Mesothelial cell of epicardium (in vitro differentiated cells): ENCODE measurements at places on chromosomes 2 and 18.

- DNase-seq, result no peak
Observed at GRCh38 chr2:227939271-227940027, 68.0 kb downstream of the DAW1 start.

- no peak for DNase-seq
Observed at GRCh38 chr2:129708221-129708967, 271.1 kb upstream of the RAB6C start.

GRCh38 chr2:233449081-233449901, 95.0 kb downstream of the DGKD start:
- DNase-seq, result peak; percentile 71

DNA sequence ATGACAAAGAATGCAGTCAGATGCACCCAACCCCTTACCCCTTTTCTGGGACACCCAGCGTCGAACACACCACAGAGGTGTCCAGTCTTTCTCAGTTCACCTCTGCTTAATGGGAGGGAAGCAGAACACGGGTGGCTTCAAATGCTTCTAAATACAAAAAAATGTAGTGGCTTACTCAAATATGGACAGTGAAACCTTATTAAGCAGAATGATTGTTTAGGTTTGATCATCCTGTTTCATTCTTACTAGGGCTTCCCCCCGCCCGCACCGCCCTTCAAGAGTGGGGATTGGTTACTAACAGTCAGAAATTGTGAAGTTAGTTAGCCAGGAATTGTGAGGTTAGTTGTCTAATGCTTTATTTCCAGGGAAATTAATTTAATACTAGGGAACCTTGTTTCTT, 21.6 kb downstream of the ATG16L1 start:
- no peak for DNase-seq

DNA sequence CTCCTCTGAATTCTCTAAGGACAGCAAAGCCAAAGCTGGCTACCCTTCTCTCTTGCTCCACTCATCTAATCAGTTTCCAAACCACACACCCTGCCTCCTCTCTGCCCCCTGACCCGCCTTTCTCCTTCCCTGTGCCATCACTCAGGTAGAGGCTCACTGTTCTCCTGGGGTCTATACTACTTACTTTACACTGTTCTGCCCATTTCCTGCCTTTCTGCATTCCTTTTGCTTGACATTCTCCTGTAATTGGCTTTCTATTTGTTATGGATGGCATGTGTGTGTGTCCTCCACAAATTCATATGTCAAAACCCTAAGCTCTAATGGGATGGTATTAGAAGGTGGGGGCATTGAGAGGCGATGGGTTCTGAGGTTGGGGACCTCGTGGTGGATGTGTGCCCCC, 675.2 kb upstream of the ID2 start:
- DNase-seq, result no peak

GRCh38 chr2:241195506-241196130, 7.1 kb downstream of the ANO7 start:
- DNase-seq, result no peak

GRCh38 chr18:11761553-11761952, 72.5 kb downstream of the GNAL start:
- no peak for DNase-seq

GRCh38 chr2:185255566-185255965, 483.0 kb upstream of the FSIP2 start:
- no peak for DNase-seq

- DNase-seq, result no peak
Observed at GRCh38 chr2:199370150-199370780, 87.5 kb downstream of the SATB2 start.

DNA sequence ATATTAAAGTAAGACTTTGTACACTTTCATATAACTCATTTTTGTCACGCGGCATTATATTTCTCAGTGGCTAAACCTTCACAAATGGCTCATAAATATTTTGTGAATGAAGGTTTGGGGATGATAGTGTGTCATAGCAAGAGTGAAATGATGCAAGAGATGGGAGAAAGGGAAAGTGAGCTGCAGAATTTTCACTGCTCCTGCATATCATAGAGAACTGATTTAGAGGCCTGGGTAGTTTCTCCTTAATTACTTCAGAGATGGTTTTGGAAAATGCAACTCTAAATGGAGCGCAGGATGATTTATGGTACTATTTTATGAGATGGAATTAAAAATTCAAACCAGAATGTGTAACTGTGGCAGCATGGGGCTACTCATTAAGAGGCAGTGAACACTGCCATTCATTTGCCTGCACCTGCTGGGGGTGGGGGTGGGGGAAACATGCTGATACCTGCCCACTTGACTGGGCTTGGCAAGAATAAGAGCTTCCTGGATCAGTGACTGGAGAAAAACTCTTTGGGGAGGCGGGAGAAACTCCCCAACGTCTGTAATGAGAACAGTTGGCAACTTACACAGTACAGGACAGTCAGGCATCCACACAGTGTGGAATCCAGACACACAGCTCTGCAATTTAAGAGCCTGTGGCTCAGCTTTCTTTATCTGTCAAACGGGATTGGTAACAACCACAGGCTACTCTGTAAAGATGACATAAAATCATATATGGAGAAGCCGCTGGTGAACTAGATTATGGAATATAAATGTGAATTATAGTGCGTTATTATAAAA, 941.9 kb downstream of the SLC4A3 start:
- DNase-seq, result no peak

DNA sequence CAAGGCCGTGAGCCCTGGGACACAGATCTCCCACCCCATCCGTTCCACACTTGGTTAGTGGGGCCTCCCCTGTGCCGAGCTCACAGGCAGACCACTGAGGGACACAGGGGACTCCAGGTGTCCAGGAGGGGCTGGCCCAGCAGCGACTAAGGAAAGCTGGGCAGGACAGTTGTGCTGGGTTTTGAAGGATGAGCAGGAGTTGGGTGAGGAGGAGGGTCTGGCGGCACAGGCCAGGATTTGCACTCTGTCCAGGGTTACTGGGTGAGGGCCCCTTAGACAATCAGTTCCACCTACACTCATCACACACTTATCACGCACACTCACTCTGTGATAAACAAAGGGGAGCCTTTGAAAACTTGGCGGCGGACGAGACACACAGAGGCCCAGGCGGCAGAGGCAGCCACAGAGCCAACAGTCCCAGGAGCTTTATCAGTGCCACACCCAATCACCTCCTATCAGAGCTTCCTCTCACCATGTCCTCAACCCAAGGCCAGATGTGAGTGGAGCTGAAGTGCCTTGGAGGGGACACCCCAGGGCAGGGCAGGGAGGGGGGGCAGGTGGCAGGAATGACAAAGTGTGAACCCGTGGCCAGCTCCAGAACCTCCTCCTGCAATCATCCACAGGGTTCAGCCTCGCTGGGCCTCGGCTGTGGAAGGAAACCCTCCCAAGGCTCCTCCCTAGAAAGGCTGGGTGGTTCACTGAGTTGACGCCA, 26.6 kb downstream of the BIN1 start:
- no peak for DNase-seq

DNA sequence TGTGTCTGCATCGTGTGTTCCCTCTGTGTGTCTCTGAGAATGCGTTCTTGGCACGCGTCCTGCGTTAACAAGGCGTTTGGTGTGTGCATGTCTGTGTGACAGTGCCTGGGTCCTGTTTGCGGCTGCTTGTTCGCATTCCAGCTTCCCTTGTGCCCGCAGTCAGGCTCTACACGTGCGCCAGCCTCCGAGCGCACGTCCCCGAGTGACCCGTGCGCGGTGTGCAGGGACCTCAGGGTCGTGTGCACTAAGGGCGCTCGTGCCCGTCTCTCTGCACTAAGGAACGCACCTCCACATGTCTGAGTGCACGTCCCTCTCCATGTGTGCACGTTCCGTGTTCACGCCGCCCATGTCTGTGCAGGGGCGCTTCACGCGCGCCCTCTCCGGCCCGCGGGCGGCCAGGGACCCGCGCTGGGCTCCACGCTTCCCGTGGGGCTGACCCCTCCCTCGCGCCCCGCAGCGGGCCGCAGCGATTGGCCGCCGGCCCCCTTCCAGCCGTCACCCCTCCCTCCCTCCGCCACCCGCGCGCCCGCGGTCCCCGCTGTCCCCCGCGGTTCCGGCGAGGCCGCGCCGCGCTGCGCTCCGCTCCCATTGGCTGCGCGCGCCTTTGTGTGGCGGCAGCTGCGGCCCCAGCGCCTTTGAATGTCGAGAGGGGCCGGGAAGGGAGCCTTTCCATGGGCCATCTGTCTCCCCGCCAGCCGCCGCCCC, 229.4 kb downstream of the HAUS1 start:
- DNase-seq, result peak; percentile 58

DNA sequence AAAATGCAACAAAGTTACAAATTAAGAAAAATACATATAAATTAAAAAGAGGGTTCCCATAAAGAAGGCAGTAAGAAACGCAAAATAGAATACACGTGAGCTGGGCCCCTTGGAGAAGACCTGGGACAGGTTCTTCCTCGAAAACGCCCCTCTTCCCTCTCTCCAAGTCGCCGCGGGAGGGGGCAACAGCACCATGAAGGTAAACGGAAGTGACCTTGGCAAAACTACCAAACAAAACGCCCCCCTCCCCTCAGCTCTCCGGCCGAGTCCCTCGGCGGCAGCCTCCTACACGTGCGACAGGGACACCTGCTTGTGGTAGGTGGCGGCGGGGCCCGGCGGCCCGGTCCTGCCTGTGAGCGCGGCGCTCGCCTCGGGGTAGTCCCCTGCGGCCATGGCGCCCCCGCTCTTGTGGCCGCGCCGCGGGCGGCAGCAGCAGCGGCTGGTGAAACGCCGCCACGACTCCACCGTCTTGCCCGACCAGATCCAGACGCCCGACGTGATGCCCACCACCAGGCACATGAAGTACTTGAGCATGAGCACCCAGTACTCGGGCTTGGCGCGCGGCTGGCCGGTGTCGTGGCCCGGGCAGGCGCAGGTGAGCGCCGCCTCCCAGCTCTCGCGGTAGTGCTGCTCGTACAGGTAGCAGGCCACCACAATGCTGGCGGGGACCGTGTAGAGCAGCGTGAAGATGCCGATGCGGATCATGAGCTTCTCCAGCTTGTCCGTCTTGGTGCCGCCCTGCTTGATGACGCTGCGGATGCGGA, 2.8 kb downstream of the FZD5 start:
- DNase-seq, result peak; percentile 27

DNA sequence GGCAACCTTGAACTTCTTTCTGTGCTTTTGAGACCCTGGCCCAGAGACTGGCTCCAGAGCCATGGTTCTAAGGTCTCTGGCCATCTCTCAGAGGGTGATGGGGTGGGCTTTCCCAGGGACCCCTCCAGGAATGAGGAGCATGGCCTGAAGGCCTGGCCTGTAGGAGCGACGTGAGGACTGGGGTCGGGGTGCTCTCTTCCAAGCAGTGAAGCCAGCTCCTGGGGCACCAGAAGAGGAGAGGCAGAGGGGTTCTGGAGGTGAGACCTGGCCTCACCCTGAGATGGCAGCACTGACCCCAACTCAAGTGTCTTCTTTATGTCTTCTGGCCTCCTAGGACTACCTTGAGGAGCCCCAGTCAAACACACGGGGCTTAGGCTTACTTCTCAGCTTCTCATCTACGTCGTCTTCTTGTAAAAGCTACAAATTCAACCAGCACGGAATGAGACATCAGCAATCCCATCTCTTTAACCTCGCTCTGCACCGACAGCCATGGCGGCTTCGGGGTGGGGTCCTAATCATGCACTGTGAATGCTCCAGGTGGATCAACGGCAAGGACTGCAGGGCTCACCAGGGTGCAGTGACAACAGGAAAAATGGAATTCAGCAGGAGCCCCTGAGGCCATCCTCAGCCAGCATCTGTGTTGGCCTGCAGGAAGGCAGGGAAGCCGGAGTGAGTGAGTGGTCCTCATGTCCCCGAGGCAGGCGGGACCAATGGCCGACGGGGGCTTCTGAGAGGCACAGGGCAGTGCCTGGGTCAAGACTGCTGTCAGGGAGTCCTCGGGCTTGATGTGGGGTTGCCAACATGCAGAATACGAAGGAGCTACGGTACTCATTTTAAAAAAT, 214.1 kb downstream of the HDAC4 start:
- no peak for DNase-seq

DNA sequence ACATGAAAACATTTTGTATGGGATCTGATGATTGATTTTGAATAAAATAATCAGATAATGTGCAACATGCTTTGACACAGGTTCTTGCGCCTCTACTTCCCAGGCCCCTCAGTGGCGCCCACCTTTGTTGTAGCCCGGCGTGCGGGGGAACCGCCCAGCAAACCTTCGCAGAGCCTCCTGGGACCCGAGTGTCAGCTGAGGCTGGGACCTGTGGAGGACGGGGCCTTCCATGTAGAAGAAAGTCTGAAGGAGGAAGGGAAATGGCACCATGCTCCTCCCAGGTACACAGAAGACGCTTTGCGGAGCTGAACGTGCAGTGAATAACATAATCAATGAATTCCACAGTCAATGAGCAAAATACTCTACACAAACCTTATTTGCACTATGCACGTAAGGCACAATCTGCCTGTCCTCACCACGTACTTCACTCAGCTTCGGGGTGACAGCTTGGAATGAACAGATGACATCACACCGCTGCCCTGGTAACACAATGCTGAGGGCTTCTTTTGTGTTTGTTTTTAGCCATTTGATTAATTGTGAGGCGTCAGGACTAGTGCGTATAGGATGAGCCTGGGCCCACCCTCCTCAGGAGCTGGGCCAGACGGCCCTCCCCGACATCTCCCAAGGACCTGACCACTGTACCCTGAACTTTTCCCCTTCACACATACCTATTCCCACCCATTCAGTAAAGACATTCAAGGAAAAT, 78.1 kb downstream of the TWIST2 start:
- no peak for DNase-seq

DNA sequence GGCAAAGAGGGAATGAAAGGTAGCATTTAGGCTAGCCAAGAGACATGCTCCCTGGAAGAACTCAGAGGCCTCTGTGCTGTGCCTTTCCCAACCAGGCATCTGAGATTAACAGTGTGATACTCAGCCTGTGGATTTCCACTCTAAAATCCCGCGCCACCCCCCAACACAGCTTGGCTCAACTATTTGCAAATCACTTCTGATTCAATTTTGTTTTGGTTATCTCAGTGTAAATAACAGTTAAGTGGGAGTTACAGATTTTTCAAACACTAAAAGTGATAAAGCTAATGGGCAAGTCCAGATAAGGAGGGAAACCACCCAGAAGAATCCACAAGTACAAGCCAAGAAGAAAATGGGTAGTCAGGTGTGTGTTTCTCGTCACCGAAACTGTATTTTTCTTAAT, 1.4 kb upstream of the NRP2 start:
- DNase-seq, result no peak

- DNase-seq, result no peak
Observed at GRCh38 chr2:178241844-178242551, 47.7 kb downstream of the OSBPL6 start.

DNA sequence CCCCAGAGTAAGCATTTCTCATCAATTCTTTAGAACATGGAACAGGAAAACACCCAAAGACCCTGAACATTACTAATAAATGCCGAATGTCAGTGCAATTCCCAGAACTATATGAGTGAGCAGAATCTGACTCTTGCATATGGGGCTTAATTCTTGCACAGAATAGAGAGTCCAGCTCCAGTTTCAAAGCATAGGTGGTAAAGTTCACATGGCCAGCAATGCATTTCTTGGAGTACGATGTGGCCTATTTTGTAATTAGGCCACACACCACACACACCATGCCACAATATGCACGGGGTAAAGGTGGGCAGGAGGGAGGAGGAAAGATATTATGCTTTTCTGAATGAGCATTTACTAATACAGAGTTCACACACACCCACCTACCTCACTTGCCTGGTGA, 56.5 kb downstream of the PLA2R1 start:
- no peak for DNase-seq

GRCh38 chr18:48997681-48997984, 46.9 kb upstream of the SMAD7 start:
- no peak for DNase-seq
